ENCODE measurements at places on chromosomes 6 and 20.

- DNase-seq = no peak
Measured at GRCh38 chr20:37119356-37120036, 23.7 kb upstream of the RBL1 start.

DNA sequence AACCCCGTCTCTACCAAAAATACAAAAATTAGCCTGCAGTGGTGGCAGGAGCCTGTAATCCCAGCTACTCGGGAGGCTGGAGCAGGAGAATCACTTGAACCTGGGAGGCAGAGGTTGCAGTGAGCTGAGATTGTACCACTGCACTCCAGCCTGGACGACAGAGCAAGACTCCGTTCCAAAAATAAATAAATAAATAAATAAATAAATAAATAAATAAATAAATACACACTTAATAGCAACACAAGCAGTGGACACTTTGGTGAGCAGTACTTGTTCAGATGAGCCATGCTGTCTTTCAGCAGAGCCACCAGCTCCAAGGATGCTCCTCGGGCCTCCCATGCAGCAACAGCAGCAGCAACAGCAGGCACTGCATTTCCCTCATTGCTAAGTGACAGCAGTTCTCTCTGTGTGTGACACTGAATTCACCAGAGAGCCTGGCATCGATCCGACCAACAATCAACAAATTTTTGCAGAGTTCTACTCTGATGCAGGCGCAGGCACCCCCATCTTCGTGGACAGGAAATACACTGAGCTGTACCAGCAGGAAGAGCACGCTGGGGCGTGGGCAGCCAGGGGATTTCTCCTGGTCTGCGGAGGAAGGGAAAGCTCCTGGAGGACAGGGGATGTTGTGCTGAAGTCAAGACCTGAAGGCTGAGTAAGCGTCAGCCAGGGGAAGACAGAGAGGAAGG lies 54.0 kb upstream of the SNX9 start:
- no peak for DNase-seq

DNA sequence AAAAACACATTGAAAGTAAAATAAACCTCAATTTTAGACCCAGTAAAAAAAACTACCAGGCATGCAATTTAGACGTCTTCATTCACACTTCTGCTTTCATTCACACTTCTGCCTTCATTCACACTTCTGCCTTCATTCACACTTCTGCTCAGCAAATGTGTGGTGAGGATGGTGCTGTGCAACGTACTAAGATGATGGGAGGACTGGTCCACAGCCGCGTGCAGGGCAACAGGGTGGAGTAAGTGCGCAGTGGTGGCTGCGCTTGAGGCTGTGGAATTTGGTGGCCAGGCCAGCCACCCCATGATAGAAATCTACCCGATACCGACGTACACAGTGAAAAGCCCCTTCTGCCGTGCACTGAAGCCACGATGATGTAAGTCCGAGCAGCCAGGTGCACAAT lies 114.3 kb upstream of the CD93 start:
- no peak for DNase-seq

- DNase-seq = no peak
Measured at GRCh38 chr6:27582928-27583725, 110.2 kb upstream of the ZNF184 start.

- DNase-seq = no peak
Measured at GRCh38 chr20:57633945-57634491, 13.8 kb upstream of the ZBP1 start.

- no peak for DNase-seq
Measured at GRCh38 chr6:125117818-125118217, 35.8 kb upstream of the TPD52L1 start.

DNA sequence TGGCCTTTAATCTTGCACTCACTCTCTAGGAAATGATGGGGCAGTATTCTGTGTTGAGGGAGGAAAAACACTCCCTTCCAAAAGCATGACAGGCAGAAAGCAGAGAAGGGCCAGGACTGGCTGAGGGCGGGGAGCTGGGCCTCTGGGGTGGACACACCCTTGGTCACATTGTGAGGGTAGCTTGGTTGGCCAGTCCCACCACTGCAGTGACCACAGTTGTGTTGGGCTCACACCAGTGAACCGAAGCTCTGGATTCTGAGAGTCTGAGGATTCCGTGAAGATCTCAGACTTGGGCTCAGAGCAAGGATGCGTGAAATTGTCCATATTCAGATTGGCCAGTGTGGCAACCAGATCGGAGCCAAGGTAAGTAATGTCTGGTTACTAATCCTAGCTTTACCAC lies at the start of gene TUBB1:
Gene TUBB1 (plus strand): TSS at position 213 of the 400 bp plus-strand sequence. CDS start 94 bp downstream, at position 307.
- DNase-seq = no peak

DNA sequence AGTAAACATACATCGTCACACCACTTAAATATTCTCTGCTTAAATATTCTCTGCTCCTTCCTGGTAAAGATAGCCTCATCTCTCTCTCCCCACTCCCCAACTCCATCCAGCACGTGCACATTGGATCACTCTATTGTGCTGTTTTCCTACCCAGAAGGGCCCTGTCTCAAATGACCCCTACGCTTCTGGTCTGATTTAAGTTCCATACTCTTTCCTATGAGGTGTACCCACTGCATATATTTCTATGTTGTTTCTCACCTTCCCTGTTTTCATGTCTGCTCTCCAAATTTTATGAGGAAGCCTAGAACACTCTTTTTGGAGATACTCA lies 53.7 kb downstream of the HFE start:
- DNase-seq = no peak

- DNase-seq = no peak
Measured at GRCh38 chr6:46914279-46914810, 7.4 kb downstream of the ADGRF5 start.

Measured in activated T-helper 1 cell treated with Interleukin-2 at 50 U/mL for 16 hours (primary cell).